Activated CD8-positive, alpha-beta memory T cell treated with anti-CD3 and anti-CD28 coated beads for 48 hours (primary cell): ENCODE measurements at places on chromosomes 11 and 22.

GRCh38 chr11:11520231-11521015 lies 101.4 kb downstream of the GALNT18 start:
- DNase-seq: no peak

DNA sequence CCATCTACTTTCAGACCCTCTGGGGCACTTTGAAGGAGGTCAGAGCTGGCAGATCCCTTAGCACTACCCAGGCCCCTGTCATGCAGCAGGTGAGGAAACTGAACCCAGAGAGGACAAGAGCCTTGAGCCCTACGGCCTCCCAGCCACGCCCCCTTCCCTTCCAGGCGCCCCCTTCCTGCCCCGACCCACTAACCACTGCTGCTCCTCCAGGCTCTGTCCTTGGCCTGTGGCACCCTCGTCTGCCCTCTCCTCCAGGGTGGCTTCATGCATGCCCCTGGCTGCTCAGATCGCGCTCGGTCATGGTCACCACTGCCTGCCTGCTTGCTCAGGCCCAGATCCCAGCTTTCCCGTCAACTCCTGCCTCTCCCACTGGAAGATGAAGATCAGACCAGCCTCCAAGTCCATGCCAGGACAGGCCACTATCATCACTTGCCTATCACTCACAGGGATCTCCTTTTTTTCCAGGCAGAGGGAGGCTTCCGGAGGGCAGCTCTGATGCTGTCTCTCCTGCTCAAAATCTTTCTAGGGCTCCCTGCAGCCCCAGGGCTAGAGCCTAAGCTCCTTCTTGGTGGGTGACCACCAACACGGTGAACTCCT lies 30.7 kb downstream of the ELFN2 start:
- no peak for DNase-seq

DNA sequence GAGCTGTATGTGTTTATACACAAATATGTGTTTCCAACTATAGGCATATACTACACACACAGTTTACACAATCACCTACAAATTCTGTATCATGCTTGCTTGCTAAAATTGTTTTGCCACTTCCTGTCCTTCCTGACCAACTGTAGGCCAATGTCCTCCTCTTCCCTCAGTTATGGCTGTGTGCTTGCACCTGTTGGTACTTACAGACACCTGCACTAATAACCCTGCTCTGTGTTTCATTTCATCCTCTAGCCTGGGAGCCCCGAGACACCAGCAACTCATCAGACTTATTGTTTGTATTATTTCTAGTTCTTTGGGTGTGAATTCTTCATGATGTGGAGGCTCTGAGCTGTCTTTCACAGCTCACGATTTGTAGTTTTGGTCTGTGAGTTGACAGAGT lies 1.8 kb upstream of the NCF4 start:
- DNase-seq: no peak

DNA sequence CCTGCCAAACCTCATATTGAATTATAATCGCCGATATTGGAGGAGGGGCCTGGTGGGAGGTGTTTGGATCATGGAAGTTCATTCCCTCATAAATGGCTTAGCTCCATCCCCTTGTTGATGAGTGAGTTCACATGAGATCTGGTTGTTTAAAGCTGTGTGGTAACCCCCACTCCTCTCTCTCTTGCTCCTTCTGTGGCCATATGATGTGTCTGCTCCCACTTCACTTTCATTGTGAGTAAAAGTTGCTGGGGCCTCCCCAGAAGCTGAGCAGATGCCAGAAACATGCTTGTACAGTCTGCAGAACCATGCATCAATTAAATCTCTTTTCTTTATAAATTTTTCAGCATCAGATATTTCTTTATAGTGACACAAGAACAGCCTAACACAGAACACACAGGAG lies 929.0 kb upstream of the FAT3 start:
- no peak for DNase-seq

GRCh38 chr11:78080818-78081495 lies 1.3 kb upstream of the NDUFC2 start:
- DNase-seq: no peak

DNA sequence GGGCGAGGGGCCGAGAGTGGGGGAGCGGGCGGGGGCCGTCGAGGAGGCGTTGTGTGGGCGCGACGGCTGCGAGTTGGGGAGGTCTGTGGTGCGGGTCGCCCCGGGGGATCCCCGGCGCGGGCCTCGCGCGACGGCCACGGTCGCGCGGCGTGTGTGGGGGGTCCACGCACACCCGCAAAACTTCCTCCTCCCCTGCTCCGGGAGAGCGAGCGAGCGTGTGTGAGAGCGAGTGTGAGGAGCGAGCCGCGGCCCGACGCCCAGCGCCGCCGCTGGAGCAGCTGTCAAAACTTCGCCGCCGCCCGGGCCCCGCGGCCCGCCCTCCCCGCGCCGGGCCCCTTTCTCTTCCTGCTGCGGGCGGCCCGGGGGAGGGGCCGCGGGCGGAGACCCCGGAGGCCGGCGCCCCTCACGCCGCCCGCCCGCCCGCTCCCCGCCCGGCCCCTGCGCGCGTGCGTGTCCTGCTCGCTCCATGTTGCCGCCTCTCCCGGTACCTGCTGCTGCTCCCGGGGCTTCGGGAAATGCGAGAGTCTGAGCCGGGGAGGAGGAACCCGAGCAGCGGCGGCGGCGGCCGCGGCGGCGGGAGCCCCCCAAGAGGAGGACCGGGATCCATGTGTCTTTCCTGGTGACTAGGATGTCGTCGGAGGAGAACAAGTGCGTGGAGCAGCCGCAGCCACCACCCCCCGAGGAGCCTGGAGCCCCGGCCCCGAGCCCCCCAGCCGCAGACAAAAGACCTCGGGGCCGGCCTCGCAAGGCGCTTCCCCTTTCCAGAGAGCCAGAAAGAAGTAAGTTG lies 9.0 kb upstream of the CCT8L2 start:
- peak; percentile 15 for DNase-seq

- no peak for DNase-seq
Measured at GRCh38 chr11:46373787-46374740, 7.4 kb upstream of the MDK start.

DNA sequence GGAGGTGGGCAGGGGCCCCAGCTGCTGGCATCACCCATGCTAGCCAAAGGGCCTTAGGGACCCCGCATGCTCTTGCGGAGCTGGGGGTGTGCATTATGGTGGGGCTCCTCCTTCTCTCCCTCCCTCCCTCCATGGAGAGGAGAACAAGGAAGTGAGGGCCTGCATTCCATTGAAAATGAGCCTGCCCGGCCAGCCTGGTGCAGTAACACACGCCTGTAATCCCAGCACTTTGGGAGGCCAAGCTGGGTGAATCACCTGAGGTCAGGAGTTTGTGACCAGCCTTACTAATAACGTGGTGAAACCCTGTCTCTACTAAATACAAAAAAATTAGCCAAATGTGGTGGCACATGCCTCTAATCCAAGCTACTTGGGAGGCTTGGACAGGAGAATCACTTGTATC lies 22.4 kb downstream of the SNAP29 start:
- DNase-seq: no peak

DNA sequence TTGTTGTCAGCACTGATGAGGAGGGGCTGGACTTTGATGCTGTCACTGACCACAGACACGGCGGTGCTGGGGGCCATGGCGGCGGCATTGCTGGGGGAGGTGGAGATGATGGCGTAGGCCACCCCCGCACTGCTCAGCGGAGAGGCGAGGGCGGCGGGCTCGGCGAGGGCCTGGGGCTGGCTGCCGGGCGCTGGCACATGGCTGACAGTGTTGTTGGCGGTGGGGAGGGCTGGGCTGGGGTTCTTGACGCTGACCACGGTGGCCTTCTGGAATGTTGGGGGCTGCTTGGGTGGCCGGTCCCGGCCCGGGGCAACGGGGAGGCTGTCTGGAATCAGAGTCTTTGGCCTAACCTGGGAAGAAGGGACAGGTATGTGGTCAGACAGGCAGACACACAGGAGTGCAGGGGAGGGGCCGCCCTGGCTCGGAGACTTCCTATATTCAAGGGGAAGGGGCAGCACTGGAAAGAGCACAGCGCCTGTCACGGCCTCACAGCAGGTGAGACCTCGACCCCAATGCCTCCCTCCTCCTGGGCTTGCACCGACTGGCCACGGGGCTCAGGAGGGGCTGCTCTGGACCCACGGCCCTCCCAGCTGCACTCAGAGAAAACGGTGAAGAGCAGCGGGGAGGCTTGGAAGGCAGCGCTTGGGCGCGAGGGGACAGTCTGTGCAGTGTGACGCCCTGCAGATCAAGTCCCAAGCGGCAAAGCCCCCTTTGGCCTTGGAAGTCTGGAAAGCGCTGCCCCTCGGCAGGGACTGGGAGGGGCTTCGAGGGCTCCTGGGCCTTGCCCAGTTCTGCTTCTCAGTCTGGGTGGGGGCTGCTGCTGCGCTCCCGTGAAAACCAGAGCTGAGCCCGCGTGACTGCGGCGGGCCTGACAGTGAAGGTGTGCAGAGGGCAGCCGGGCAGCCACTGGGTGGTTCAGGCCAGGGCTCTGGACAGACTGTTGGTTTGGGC lies 93.2 kb downstream of the PHF21B start:
- DNase-seq: no peak

- no peak for DNase-seq
Measured at GRCh38 chr11:88814076-88814475, 251.7 kb downstream of the GRM5 start.

GRCh38 chr22:32880505-32880892 lies 79.0 kb downstream of the TIMP3 start:
- DNase-seq: no peak

GRCh38 chr11:115471367-115471766 lies 32.8 kb downstream of the CADM1 start:
- DNase-seq: no peak

- no peak for DNase-seq
Measured at GRCh38 chr22:50730941-50731661, 6.9 kb upstream of the ACR start.

- DNase-seq: no peak
Measured at GRCh38 chr11:46343520-46343919, 3.7 kb upstream of the DGKZ start.

DNA sequence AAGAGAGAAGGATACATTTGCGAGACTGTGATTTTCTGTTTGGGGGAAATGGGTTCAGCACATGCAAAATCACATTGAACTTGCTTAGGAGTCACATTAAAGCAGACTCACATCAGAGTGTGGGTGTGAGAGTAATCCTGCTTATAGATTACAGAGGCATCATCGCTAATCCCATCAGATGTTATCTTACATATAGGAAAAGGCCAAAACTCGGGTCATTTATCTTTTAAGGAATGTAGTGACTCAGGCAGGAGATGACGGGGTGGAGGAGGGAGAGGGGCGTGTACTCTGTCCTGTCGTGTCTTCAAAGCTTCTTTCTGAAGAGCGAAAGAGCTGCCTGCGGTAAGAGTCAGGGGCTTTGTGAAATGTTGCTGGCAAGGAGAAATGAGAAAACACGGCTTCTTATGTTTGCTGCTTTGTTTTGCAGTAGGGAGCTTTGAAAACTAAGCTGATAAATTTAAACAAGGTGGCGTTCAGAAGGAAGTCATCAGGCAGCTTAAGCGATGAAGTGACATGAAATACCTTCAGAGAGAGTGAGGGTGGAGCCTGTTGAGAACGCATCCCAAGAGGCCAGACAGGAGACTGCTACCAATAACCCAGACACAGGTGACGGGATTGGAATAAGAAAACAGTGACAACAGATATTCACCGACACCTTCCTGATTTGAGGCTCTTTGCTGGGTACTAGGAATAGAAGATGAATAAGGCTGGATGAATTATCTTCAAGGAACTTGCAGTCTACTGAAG lies 2.2 kb upstream of the C11orf16 start:
- DNase-seq: no peak

DNA sequence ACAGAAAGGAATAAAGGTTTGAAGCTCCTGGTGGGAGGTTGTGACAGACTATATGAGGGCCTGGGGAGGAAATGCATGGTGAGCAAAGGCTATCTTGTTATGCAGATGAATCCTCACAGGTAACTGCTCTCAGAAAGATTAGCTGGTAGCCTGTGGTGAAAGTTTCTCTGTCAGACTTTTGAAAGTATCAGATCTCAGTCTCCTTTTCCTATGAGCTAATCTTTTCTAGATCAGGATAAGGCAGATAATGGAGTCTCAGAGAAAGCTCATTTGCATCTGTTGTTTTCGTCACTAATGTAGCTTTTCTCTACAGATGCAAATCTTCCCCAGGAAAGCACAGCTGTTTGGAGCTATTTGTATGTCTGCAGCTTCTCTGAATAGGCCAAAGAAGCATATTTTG lies 21.0 kb upstream of the OR6X1 start:
- DNase-seq: no peak

DNA sequence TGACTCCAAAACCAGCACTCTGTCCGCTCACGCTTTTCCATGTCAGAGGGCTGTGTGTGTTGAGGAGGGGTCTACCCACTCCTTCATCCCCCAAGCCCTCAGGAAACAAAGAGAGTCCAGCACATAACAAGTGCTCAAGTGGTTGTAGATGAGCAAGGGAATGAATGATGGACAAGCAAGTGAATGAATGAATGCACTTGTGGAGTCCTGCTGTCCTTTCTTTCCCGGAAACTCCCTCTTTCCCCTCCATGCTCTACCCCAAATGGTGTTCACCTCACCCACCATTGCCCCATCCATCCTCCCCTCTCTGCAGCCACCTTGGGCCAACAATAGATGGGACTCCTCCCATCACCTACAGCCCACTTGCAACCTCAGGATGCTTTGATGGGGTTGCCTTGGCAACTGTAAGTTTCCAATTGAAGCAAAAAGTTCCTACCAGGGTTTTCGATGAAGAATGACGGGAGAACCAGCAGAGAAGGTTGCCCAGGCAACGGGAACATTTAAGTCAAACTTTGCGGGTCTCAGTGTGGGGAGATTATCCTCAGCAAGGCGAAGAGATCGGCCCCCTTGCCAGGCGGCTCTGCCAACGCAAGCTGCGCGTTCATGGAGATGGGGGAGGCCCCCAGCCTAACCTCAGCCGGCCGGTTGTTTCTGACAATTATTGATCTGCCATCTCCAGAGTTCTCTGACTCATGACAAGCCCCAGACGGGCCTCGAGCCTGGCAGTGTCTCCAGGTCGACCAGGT lies 51.1 kb downstream of the MCM5 start:
- DNase-seq: no peak

- no peak for DNase-seq
Measured at GRCh38 chr22:23856721-23857605, 712 bp upstream of the SLC2A11 start.
